ENCODE measurements at places on chromosomes 5 and 9.

DNA sequence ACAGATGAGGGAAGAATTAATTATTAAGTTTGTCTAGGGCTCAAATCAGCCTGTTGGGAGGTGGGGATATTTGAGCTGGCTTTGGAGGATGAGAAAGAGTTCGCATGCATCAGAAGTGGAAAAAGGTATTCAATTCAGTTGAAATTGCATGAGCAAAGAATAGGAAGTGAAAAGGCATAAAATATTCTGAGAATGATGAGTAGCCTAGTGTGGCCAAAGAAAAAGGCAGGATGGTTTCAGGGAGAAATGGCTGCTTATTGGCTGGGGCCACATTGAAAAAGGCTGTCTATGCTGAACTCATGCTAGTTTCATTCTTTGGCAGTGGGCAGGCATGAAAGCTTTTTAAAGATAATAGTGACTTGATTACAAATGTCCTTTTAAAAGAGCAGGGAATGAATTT, 235.4 kb upstream of the RIOK2 start:
- DNase-seq: no peak

DNA sequence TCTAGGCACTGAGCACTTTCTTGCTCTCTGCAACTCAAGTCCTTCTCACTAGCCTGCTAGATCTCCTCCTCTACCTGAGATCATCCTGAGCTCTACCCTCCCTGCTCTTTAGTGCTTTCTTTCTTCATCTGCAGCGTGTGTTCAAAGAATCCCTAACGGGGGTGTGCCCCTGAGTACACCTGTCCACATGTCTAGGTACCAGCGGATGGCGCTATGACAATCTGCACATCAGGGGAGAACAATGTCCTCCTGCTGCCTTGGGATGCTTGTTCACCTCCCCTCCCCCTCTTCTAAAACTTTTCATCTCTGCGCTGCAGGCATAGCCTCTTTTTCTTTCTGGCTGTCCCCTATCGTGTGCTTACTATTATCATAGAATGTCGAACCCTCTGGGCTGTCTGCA, 42.7 kb downstream of the PTPN3 start:
- DNase-seq: no peak

- no peak for DNase-seq
These were observed 512.3 kb upstream of the MPDZ start for GRCh38 chr9:13791816-13792215.

DNA sequence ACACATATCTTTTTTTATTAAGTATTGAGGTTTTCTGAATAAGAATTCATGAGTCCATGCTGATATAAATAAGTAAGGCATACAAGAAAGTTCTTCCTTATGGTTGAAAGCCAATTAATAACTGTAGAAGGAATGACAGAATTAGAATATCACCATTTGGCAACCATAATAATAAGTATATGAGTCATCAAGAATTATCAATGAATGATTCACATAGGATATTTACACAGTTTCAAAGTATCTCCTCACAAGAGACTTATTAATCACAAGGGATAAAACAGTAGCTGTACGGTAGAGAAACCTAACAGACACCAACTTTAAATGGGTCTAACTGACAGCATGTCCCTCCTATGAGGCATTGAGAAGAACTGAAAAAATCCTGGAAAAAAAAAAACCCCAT, 161.6 kb downstream of the NR3C1 start:
- DNase-seq: no peak

DNA sequence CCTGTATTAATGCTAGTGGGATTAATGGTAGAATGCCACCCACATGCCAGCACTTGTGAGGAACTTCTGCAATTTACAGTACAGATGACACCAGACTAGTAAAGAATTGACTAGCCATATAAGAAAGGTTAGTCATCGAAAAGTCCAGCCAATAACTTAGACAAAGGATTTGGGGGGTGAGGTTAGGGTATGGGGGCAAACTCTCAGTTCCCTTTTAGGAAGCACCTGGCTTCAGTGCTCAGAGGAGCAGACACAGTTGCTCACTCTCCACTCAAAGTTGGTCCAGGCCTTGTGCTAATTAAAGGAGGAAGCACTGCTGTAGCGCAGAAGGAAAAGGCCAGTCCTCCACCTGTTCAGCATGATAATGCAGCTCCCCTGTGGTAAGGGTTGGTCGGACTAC, 25.2 kb downstream of the TGFBR1 start:
- DNase-seq: no peak

DNA sequence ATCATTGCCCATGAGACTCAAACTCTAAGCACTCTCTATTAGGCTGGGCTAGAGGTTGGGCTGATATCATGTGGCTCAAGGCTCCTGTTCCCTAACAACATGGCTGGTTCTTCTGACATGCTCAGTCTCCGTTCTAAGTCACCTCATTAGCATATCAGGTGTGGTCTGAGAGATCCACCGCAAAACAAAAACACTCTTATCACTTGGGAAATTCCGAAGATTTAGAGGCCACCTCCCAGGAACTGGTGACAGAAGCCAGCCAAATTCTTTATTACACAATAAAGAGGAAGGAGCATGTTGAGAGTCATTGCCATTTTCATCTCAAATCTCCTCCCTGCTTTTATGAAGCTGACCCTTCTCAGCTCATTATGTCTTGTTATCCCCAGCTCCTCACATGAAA, 107.6 kb downstream of the MSX2 start:
- no peak for DNase-seq
